ENCODE measurements at places on chromosomes 4 and X. TPM values are rescaled to one million over a fixed set of nuclear protein-coding genes. Genes with fewer than 3 reads are reported as not detected.

- DNase-seq = no peak
- no peak overlapping the region for H3K4me3 ChIP-seq
- H3K4me1 ChIP-seq = peaks cover 9% of the 10 kb centered on the region
- H3K36me3 ChIP-seq = peaks cover 4% of the 10 kb centered on the region
These were observed 75.2 kb downstream of the SPRY1 start for GRCh38 chr4:123471655-123472369.

DNA sequence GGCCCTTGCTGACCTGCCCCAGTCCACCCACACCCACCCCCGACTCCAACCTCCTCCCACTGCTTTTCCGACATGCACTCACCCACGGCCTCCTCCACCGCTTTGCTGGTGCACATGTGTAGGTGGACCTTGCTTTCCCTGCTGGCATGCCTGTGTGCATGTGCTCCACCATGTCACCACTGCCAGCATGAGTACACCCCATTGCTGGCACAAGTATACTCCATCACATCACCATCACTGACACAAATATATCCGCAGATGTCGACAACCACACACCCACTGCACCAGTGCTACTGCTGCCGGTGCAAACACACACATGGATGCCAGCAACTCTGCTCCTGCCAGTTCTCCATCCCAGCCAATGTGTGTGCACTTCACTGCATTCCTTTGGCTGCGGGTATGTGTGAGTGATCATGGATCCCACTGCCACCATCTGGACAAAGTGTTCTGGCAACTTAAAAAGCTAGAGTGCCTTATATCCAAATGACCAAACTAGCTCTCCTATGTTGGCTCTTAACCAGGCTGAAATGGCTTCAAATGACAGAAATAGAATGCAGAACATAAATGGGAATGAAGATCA lies 1072.3 kb downstream of the RAPGEF2 start:
- H3K4me1 ChIP-seq = no peaks in the 10 kb centered on the region
- no peaks in the 10 kb centered on the region for H3K36me3 ChIP-seq
- no peaks in the 10 kb centered on the region for H3K27me3 ChIP-seq

- no peak overlapping the region for H3K4me3 ChIP-seq
- no peaks in the 10 kb centered on the region for H3K36me3 ChIP-seq
- H3K27me3 ChIP-seq = no peaks in the 10 kb centered on the region
- no peak for DNase-seq
- no peaks in the 10 kb centered on the region for H3K4me1 ChIP-seq
These were observed 9.8 kb downstream of the ATP2B3 start for GRCh38 chrX:153527208-153527607.

- no peak for DNase-seq
- no peaks in the 10 kb centered on the region for H3K36me3 ChIP-seq
- H3K27me3 ChIP-seq = no peaks in the 10 kb centered on the region
- H3K4me3 ChIP-seq = no peak overlapping the region
These were observed 104.7 kb upstream of the NOCT start for GRCh38 chr4:138910914-138911336.

DNA sequence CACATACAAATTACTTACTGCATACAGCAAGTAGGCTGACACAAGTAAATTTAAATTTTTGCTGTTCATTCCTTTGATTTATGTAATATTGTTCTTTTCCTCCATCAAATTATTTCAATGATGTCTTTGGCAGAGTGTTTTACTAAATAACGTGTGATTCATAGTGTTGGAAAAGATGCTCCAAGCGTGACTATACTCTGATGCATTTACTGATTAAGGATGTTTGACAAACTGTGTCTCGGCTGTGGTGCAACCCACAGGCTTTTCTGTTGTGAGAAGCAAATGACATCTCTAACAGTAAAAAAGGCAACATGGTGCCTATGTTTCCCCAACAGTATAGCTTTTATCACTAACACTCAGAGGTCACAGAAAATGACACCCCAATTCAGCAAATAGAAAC lies 540.9 kb downstream of the PPP4R3C start:
- H3K27ac ChIP-seq = no peak overlapping the region
- H3K36me3 ChIP-seq = no peaks in the 10 kb centered on the region
- H3K4me3 ChIP-seq = no peak overlapping the region
- DNase-seq = no peak

DNA sequence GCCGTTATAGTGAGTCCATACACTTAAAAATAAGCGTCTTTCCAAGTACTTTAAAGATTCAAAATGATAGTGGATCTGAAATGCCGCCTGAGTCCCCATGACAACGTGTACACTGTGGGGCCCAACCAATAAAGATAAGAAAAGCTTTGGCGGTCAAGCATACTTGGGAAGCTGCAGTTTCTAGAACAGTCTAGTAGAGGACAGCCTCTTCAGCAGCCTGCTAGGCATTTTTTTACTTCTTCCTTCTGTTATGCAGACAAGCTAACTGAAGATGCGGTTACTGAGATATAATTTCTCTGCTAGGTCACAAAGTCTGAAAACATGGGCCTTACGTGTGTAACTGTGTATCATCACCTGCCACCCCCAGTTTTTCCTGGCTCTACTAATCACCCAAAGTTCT lies 402 bp upstream of the UPRT start:
- peak overlapping the region; percentile 98 for H3K4me3 ChIP-seq
- H3K27ac ChIP-seq = peak overlapping the region; percentile 98
- H3K27me3 ChIP-seq = no peaks in the 10 kb centered on the region
- H3K4me1 ChIP-seq = peaks cover 23% of the 10 kb centered on the region

- H3K36me3 ChIP-seq = no peaks in the 10 kb centered on the region
- no peaks in the 10 kb centered on the region for H3K4me1 ChIP-seq
- H3K27me3 ChIP-seq = no peaks in the 10 kb centered on the region
- H3K4me3 ChIP-seq = no peak overlapping the region
- H3K27ac ChIP-seq = no peak overlapping the region
- DNase-seq = no peak
These were observed 11.5 kb upstream of the TXLNG start for GRCh38 chrX:16774746-16775145.

NAA11 gene
- total RNA-seq = not detected

- H3K27me3 ChIP-seq = peaks cover 42% of the 10 kb centered on the region
- H3K36me3 ChIP-seq = no peaks in the 10 kb centered on the region
- DNase-seq = no peak
- no peak overlapping the region for H3K27ac ChIP-seq
- H3K4me3 ChIP-seq = no peak overlapping the region
- H3K4me1 ChIP-seq = peaks cover 5% of the 10 kb centered on the region
These were observed 65.3 kb downstream of the EGF start for GRCh38 chr4:109977854-109978501.

LRAT gene
- total RNA-seq = not detected

- H3K27ac ChIP-seq = no peak overlapping the region
- no peaks in the 10 kb centered on the region for H3K36me3 ChIP-seq
- DNase-seq = no peak
- H3K4me1 ChIP-seq = peaks cover 3% of the 10 kb centered on the region
- no peak overlapping the region for H3K4me3 ChIP-seq
These were observed 24.8 kb upstream of the KLF3 start for GRCh38 chr4:38639242-38639641.

CABS1 gene
- total RNA-seq = not detected

All from activated naive CD8-positive, alpha-beta T cell treated with anti-CD3 and anti-CD28 coated beads, Interleukin-2, amount 10 ng/mL, durations not matched to agents 7 days and 5 days (primary cell).